Breast epithelium (tissue), 4 donors: ENCODE measurements at places on chromosomes 6 and 20.

DNA sequence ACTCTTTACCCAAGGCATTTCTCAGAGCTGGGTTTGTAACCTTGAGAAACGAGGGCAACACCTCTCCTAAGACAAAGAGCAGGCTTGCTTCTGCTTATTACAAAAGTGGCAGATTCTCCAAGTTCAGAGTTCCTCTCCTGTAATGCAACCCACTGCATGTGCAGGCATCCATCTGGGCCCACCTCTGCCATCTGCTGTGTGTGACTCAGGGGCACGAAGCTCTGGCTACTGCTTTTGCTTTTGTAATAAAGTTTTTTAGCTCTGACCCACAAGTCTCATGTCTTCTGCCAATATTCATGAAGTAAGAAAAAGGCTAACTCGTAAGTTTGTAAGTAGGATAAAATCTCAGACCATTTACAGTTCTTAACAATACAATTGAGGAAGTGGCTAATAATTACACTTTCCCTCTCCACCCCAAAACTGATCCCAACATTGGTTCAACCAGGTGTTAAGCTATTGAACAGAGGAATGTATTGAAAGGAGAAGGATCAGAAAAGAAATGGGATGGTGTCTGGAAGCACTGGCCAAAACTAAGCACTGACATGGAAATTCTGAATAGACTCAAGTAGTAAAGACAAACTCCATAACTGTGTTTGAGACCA, 51.7 kb upstream of the SMLR1 start:
- H3K4me1 ChIP-seq = no peaks in the 10 kb centered on the region
- H3K27ac ChIP-seq = no peak overlapping the region
- DNase-seq = no peak
- no peaks in the 10 kb centered on the region for H3K36me3 ChIP-seq

DNA sequence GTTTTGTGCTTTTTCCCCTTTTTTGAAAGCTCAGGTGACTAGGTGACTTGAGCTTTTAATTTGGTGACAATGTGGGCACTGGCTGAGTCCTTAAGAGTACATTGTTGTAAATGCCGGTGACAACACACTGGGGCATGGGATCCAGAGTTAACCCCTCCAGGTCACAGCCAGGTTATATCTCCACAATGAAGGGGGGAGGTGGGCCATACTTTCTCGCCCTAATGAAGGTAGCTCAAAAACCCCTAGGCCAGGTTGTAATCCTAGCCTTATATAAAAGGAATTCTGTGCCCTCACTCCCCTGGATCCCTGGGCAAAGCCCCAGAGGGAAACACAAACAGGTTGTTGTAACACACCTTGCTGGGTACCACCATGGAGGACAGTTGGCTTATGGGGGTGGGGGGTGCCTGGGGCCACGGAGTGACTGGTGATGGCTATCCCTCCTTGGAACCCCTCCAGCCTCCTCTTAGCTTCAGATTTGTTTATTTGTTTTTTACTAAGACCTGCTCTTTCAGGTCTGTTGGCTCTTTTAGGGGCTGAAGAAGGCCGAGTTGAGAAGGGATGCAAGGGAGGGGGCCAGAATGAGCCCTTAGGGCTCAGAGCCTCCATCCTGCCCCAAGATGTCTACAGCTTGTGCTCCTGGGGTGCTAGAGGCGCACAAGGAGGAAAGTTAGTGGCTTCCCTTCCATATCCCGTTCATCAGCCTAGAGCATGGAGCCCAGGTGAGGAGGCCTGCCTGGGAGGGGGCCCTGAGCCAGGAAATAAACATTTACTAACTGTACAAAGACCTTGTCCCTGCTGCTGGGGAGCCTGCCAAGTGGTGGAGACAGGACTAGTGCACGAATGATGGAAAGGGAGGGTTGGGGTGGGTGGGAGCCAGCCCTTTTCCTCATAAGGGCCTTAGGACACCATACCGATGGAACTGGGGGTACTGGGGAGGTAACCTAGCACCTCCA, 2.2 kb upstream of the VEGFA start:
- H3K27me3 ChIP-seq = no peaks in the 10 kb centered on the region
- peaks cover 13% of the 10 kb centered on the region for H3K4me1 ChIP-seq
- no peak overlapping the region for H3K4me3 ChIP-seq
- H3K27ac ChIP-seq = peak overlapping the region; percentile 95

DNA sequence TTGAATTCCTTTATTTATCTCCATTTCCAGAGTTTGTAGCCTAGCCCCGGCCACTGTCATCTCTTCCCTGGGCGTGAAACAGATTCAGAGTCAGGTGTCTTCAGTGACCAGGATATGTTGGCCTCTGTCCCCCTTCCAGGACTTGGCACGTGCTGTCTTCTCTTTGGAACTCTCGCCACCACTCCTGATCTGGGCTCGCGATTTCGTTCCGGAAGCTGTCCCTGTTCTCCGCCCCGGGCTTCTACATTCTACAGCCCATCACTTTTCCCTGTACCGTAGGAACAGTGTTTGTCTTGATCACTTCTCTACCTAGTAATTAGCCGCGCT, 739 bp downstream of the GSS start:
- H3K4me3 ChIP-seq = peak overlapping the region; percentile 56
- no peaks in the 10 kb centered on the region for H3K36me3 ChIP-seq
- no peaks in the 10 kb centered on the region for H3K27me3 ChIP-seq
- DNase-seq = no peak

DNA sequence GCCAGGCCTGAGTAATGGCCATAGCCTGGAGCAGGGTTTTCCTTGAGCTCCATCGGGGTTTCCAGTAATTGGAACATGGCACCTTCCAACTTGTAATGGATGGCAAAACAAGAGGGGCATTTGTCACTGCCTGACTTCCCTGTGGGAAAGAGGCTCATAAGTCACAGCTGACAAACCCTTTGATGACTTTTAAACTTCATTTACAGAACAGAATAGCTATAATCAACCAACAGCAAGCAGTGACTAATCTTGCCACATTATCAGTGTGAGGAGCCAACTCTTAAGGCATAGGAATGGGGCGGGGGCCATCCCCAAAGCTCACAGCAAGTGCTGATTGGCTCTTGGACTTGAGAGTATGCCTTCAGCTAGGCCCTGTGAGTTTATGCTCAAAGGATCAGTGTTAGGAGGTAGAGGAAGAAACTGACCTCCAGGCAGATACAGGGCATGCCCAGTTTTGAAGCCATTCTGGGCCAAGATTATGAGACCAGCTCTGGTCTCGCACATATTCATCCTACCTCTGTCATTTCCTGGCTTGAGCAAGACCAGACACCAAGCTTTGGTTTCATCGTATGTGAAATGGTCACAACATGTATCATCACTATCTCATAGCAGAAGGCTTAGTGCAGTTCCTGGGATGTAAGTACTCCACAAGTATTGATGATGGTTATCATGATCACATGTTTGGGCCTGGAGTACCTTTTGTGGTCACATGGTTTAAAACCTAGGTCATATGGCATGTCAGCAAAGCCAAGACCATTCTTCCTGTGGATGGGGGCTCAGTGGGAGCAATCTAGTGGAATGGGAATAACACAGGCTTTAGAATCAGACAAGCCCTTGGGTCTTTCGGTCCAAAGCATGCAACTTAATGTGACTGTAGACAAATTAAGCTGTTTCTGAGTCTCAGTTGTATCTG, 49.2 kb downstream of the EIF2S2 start:
- DNase-seq = no peak
- H3K4me1 ChIP-seq = no peaks in the 10 kb centered on the region
- no peak overlapping the region for H3K4me3 ChIP-seq

DNA sequence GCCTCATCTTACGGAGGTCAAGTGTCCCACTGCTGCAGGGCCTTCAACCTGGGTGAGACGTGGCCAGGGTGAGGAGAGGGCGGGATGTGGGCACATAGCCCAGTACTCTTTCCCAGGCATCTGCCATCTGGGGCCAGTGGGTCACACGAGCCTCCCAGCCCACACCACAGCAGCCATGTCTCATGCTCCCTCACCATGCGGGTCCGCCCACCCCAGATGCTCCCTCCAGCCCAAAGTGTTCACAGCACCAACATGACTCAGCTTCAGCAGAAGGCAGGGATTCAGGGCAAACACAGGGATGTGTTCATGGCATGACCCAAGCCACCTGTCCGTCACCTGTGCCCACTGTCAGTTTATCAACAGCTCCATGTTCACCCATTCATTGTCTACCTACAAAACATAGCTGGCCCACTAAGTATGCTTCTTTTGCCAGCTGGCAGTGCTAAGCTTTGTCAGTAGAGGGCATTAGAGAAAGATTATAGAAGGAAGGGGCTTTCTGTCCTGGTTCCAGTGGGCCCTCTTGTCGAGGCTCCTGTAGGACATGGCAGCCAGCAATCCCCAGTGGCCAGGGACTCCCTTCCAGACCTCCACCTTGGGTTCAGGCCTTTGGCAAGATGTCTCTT, 109.2 kb downstream of the FOXF2 start:
- no peaks in the 10 kb centered on the region for H3K27me3 ChIP-seq
- no peak overlapping the region for H3K4me3 ChIP-seq

DNA sequence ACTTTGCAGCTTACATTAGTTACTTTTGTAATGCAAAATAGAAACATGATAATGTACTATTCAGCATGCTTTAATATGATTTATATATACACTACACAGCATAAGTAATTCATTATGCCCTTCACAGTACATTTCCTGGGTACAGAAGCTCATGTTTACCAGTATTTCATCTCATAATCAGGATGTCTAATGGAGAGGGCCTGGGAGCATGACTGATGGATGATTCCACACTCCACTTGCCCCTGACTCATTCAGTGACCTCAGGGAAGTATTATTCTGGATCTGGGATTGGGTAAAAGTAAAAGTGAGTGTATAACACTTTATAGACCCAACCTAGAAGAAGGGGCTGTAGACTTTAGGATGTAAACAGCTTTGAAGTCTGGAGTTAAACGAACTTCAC, 31.4 kb upstream of the BACH2 start:
- no peaks in the 10 kb centered on the region for H3K36me3 ChIP-seq
- no peak overlapping the region for H3K27ac ChIP-seq
- H3K4me1 ChIP-seq = no peaks in the 10 kb centered on the region
- DNase-seq = no peak
- no peaks in the 10 kb centered on the region for H3K27me3 ChIP-seq
